Cardiac muscle cell (in vitro differentiated cells and primary cell): ENCODE measurements at places on chromosomes 3 and 15. TPM values are rescaled to one million over a fixed set of nuclear protein-coding genes. Genes with fewer than 3 reads are reported as not detected.

ONECUT1 gene
- 0.18 TPM in 1 of 2 replicates, not detected in the other for total RNA-seq

CHRNB4 gene
- 0.14 and 0.57 TPM in 2 replicates for total RNA-seq

GRCh38 chr3:174737966-174738365, 121.2 kb upstream of the NAALADL2 start:
- no peak overlapping the region for H3K27ac ChIP-seq
- H3K4me3 ChIP-seq = no peak overlapping the region
- DNase-seq = no peak
- no peaks in the 10 kb centered on the region for H3K36me3 ChIP-seq

GRCh38 chr3:128064962-128065361, 12.7 kb downstream of the SEC61A1 start:
- no peak overlapping the region for H3K4me3 ChIP-seq
- H3K27ac ChIP-seq = no peak overlapping the region
- no peaks in the 10 kb centered on the region for H3K27me3 ChIP-seq
- no peaks in the 10 kb centered on the region for H3K4me1 ChIP-seq
- DNase-seq = no peak
- H3K36me3 ChIP-seq = peaks cover 87% of the 10 kb centered on the region

- no peaks in the 10 kb centered on the region for H3K4me1 ChIP-seq
- H3K4me3 ChIP-seq = no peak overlapping the region
- peaks cover 3% of the 10 kb centered on the region for H3K27me3 ChIP-seq
- H3K27ac ChIP-seq = no peak overlapping the region
- H3K36me3 ChIP-seq = no peaks in the 10 kb centered on the region
These were observed 37.8 kb upstream of the TRH start for GRCh38 chr3:129936757-129937156.
